Activated CD4-positive, alpha-beta T cell treated with anti-CD3 and anti-CD28 coated beads for 4 hours (primary cell): ENCODE measurements at places on chromosomes 1 and 21.

- DNase-seq: no peak
Measured at GRCh38 chr1:241417258-241417657, 60.3 kb upstream of the RGS7 start.

DNA sequence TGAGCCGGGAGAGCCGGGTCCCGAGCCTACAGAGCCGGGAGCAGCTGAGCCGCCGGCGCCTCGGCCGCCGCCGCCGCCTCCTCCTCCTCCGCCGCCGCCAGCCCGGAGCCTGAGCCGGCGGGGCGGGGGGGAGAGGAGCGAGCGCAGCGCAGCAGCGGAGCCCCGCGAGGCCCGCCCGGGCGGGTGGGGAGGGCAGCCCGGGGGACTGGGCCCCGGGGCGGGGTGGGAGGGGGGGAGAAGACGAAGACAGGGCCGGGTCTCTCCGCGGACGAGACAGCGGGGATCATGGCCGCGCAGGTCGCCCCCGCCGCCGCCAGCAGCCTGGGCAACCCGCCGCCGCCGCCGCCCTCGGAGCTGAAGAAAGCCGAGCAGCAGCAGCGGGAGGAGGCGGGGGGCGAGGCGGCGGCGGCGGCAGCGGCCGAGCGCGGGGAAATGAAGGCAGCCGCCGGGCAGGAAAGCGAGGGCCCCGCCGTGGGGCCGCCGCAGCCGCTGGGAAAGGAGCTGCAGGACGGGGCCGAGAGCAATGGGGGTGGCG is 371 bp downstream of the ARID1A start:
- DNase-seq: peak; percentile 35

DNA sequence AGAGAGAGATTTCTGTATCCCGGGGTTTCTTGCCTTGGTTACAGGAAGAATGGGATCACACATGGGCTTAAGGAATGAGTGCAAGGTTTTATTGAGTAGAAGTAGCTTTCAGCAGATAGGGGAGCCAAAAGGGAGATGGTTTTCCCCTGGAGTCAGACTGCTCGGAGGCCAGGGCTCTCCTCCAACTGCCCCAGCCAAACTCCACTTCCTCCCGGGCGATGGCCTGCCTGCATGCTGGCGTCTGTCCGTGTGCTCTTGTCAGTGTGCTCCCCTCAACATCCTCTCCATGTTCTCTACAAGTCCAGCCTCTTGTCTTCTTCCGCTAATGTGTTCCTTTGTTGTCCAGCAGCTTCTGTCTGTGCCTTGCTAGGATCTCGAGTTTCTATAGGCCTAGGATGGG is 421.3 kb upstream of the ADGRL2 start:
- no peak for DNase-seq

DNA sequence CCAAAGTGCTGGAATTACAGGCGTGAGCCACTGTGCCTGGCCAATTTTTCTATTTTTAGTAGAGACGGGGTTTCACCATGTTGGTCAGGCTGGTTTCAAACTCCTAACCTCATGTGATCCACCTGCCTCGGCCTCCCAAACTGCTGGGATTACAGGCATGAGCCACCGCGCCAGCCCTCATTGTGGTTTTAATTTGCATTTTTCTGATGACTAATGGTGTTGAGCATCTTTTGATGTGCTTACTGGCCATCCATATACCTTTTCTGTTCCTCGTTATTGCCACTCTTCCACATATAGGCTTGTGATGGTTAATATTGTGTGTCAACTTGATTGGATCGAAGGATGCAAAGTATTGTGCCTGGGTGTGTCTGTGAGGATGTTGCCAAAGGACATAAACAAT is 17.4 kb upstream of the ENAH start:
- DNase-seq: no peak

GRCh38 chr1:78491451-78492071 is 787 bp downstream of the PTGFR start:
- DNase-seq: no peak

DNA sequence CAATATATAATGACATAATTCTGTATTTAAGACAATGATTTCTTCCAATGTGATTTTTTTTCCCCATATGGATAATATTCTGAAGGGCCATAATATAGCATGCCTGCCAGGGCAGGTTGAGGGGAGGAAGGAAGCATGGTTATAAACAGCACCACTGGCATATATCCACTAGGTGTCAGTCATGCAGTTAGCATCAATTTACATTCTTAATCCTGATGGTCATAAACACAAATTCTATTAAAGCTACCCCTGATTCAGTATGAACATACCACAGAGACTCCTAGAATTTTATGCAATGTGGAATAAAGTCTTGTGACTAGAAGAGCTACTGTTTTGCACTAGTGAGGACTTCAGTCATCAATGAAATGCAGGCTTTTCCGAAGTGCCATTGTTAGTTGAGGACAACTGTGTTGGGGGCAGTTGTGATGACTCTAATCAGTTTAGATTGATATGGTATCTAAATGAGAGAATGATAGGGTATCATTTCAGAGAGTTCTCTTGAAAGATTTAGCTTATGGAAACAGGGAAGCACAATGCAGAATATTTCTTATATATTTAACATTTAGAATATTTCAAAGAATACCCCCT is 342.7 kb upstream of the NR5A2 start:
- DNase-seq: peak; percentile 5

DNA sequence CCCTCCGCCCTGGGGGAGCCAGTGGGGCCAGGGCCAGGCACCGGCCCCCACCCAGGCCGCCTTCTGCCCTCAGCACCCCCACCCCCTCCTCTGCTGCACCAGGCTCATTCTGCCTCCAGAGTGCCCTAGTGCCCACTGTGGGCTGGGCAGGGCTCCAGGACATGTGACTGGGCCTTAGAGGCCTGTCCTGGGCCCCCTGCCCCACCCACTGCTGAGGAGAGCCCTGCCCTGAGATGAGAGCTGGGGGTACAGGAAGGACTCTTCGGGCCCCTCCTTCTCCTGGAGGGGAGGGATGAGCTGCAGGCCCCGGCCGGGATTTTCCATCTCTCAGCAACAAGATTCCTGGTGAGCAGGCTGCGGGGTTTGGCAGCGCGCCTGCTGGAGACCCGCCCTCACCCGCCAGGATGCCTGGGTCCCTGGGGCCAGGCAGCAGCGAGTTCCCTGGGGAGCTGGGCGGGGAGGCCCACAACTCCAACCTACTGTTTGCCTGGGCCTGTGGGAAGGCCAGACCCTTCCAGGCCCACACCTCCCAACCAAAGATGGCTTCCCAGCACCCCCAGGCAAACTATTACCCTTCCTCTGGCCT is 14.0 kb downstream of the AHDC1 start:
- no peak for DNase-seq

DNA sequence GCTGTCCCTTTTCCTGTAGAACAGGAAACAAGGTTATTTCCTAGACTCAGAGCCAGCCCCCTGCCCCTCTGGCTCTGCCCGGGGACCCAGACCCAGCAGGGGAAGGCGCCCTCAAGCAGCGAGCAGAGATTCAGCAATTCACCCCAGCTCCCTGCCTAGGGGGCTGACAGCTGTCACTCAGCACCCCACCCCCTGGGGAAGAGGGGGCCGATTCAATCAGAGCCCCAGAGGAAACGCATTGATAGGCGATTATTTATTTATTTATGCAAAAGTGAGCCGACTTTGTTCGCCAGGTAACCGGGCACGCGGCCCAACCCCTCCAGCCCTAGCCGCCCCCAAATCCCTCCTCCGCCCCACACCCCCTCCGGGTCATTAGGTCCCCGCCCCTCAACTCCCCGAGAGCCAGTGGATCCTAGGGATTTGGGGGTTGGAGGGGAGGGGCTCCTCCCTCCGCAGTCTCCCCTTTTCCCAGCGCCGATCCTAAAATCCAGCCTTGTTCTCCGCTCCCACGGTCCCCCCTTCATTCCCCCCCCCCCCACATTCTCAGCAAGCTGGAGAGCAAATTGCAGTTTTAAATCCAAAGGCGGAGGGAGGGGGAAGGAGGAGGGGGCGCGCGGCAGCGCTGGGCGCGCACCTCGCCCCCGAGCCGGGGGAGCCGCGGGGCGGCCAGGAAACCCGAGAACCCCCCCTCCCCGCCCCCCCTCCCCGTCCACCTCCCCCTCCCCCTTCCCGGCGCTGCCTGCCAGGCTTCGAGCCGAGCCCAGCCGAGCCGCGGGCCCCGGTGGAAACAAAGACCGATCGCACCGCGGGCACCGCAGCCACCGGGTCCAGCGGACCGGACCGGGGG is 1.3 kb downstream of the AHDC1 start:
- no peak for DNase-seq

DNA sequence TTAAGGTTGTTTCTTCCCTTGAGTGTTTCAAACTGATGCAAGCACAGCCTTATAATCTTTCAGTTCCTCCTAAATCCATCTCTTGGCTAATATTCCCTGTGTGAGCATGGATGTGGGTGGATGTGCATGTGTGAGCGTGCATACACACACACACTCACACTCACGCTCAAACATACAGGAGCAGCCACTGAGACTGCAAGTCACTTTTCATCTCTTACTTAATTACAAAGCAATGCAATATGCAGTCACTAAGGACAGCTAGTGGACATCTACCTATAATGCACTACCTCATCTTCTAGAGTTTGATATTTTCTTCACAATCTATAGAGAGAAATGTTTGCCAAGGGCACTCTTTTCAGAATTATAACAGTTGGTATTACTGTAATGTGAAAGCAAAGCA is 1.4 kb downstream of the ESRRG start:
- DNase-seq: no peak
